ENCODE measurements at places on chromosomes 7 and 10.

- no peak for DNase-seq
These were observed 99.5 kb upstream of the ABI1 start for GRCh38 chr10:26960308-26960707.

- no peak for DNase-seq
These were observed 818 bp upstream of the SUPV3L1 start for GRCh38 chr10:69179089-69179742.

DNA sequence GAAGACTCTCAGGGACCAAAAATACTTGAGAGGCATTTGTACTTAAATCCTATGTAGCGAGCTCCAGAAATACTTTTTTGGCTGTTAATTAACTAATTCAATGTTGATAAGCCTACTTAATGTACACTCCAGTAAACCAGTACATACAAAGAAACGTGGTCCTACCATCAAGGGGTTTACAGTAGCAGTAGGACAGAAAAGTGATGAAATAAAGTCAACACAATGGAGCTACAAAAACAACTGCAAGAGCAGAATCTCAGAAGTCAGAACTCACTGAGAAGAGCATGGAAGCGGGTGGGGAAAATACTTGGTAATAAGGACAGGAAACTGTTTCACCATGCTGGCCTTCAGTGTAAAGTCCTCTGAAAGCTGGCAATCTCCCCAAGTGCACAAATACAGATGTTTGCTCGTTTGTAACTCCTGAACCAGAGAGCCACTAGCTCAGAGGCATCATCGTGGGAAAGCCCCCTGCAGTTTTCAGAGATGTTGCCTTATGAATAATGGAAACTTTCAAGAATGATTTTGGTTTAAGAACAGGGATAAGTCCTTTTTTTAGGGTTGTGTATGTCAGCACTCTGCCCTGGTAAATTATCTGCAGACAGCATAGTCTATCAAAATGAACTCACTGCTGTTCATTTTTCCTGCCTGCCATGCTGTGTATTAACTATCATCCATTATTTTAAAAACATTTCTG lies 233.2 kb downstream of the SORCS1 start:
- no peak for DNase-seq

DNA sequence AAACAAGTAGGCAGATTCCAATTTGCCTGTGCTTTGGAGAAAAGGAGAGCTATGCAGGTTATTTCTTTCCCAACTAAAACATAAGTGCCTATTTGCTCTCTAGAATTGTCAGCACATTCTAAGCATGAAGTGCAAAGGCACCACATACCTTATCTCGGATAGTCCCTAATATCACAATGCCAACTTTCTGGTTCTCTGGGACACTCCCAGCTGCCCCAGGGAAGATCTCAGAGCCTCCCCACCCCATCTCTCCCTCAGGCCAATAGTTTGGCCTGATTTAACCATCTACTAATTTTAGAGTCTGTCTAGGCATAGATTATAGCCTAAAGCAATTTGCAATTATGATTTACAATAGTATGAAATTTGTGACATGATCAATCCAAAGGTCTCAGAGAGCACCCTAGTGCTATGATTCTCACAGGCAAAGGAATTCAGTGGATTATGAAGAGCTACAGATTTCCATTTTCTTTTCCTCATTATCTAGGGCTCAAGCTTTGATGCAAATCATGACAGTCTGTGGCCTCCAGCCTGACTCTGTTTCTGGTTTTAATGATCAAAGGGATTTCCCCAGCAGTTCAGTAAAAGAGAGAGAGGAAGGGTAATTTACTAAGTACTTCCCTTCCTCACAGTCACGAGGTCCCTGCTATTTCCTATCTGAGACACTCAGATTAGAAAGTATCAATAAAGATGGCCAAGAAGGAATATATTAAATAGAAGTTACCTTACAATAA lies 29.0 kb upstream of the IL6 start:
- DNase-seq: no peak

GRCh38 chr10:22491480-22491879 lies 146.2 kb downstream of the SPAG6 start:
- no peak for DNase-seq

GRCh38 chr7:82616059-82616728 lies 172.6 kb upstream of the CACNA2D1 start:
- DNase-seq: no peak

- DNase-seq: no peak
These were observed 62.6 kb upstream of the MTPN start for GRCh38 chr7:136039577-136040345.

DNA sequence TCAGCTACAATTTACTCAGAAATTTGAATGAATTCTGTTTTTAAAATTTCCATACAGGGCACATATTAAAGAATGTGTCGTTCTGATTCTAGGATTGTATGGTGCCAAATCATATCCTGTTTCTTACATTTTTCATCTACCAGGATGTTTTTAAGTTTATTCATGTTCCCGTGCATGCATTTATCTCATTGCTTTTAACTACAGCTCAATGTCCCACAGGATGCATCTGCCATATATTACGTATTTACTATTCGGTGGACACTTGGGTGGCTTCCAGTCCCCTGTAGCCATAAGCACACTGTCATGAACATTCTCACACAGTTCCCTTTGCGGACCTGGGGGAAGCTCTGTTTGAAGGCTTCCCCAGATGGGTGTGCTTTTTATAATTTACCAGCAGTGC lies 122.3 kb downstream of the CCDC71L start:
- DNase-seq: no peak

DNA sequence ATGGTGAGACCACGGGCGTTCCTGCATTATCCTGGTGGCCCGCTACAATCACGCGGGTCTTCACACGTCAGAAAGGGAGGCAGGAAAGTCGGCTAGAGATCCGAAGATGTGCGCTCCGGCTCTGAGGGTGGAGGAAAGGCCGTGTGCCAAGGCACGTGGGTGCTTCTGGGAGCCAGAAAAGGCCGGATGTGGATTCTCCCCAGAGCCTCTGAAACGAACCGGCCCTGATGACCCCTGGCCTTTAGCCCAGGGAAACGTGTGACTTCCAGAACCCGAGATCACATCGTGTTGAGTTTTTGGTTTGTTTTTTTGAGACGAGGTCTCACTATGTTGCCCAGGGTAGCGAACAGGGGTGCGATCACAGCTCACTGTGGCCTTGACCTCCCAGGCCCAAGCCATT lies 244.2 kb downstream of the ELFN1 start:
- no peak for DNase-seq

DNA sequence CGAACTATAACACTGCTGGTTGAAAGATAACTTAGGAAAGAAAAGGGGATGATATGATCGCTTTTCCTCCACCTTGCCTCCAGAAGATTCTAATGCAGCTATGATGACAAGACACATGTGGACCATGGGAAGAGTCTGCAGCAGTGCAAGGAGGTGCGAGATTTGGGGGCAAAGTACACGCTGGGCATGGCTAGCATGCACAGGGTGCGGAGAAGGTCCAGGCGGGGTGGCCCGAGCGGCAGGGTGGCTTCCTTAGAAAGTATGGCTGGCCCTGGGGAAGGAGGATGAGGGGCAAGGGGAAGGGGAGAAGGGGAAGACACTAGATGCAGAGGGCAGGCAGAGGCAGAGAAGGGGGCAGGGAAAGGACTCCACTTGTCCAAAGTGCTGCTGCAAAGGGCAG lies 15.6 kb downstream of the ATXN7L1 start:
- DNase-seq: no peak

- DNase-seq: no peak
These were observed 294.3 kb downstream of the MAGI2 start for GRCh38 chr7:79159040-79159664.

DNA sequence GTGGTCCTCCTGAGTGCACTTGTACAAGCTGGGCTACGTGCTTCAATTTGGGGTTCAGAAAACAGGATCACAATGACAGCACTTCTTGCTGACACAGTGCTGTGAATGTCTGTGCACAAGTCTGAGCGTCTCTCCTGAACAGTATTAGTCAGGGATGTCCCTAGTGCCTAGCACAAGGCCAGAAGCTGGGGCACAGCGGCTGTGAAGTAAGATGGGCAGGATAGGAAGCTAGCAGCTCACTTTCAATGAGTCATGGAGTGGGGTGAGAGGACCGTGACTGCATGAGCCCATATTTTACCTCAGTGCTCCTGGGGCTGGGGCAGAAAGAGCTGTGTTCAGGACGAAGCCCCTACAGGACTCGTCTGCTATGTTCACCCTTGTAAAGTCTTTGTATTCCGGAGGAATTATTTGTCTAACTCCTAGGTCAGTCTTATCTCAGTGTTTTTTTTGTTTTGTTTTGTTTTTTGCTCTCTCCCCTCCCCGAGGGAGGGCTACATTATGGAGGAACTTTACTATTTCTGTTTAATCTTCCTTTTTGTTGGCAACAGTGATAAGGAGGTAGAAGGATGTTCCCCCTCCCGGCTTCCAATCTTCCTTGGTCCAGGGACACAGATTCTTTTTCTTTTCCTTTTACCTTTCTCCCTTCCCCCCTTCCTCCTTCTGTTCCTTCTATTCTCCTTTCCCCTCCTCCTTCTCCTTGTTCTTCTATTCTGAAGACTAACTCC lies 2.8 kb upstream of the LRMDA start:
- no peak for DNase-seq

Data from kidney epithelial cell (primary cell).